Activated CD4-positive, alpha-beta T cell treated with anti-CD3 and anti-CD28 coated beads, Interleukin-2, amount 50 U/mL, for 4 hours (primary cell): ENCODE measurements at places on chromosomes 2 and 18.

GRCh38 chr2:226446406-226447001 lies 353.1 kb downstream of the IRS1 start:
- DNase-seq = no peak

GRCh38 chr18:44521668-44522022 lies 159.0 kb upstream of the SETBP1 start:
- DNase-seq = no peak

DNA sequence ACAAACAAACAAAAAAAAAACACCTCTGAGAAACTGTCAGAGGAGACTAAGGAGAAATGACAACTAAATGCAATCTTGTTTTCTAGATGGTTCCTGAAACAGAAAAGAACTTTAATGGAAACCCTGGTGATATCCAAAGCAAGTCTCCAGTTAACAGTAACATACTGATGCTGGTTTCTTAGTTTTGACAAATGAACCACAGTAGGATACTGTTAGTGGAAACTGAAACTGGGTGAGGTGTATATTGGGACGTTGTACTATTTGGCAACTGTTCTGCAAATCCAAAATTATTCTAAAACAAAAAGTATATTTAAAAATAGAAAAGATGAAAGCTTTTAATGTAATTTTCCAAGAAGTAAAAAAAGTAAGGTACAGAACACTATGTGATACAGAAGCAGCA lies 11.4 kb downstream of the SESTD1 start:
- no peak for DNase-seq

GRCh38 chr2:134588556-134588955 lies 130.2 kb downstream of the TMEM163 start:
- no peak for DNase-seq

- no peak for DNase-seq
Measured at GRCh38 chr2:65026704-65027464, 29.3 kb upstream of the CEP68 start.

GRCh38 chr2:42999856-43000241 lies 207.5 kb upstream of the HAAO start:
- DNase-seq = no peak

GRCh38 chr2:220332886-220333285 lies 705.5 kb downstream of the SLC4A3 start:
- DNase-seq = no peak

DNA sequence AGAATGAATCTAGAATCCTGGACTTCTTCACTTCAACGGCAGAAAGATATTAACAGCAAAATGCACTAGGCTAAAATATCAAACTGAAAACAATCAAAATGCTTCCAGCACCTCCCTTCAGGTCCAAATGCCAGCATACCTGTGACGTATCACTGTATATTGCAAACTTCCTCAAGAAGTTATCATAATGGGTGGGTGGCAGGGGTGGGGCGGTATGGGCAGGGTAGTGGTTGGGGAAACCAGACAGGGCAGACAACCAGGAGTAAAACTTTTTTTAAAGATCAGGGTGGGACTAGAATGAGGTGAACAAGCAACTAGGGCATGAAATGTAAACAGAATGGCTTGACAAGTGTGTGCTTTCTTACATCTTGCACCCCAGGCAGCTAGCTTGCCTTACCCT lies 140.9 kb downstream of the SATB2 start:
- no peak for DNase-seq
